Activated T-helper 1 cell treated with anti-CD3 and anti-CD28 coated beads, Interleukin-2, amount 50 U/mL, for 16 hours (primary cell): ENCODE measurements at places on chromosomes 1 and 21.

GRCh38 chr1:34149501-34149900 lies 15.5 kb downstream of the CSMD2 start:
- DNase-seq, result no peak

- no peak for DNase-seq
Measured at GRCh38 chr1:100719490-100719889, at the start of gene VCAM1. VCAM1 (plus strand) TSS chr1:100719742; CDS start chr1:100719861, 119 bp downstream.

DNA sequence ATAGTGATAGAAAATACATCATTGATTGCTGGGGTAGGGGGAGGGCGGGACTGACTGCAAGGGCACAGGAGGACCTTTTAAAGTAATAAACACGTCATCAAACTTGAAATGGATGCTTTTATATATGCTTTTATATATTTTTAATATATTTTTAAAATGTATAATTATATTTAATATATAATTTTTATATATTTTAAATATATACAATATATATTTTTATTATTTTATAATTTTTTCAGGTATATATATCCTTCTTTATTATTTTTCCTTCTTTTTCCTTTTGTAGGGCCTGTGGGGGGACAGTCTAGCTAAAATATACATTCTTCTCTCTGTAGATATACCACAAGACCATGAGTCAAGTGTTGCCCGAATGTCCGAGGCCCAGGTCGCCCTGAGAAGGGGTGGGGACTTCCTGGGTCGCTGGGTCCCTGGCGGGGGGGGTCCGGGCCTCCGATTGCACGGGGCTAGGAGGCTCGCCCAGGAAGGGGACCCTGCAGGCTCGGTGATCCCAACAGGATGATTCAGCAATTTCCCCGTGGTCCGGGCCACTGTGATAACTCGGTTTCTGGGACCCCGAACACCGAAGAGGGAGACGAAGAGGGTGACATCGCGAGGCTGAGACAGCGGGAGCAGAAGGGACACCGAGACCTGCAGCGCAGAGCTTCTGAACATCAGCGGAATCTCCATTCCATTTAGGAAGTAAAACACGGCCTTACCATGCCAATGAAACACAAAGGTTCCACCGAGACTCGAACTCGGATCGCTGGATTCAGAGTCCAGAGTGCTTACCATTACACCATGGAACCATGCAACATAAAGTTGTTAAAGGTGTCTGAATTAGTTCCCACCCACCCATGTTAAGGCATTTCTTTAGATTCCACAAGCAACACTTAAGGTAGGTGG lies 112.5 kb upstream of the NBPF11 start:
- DNase-seq, result no peak

DNA sequence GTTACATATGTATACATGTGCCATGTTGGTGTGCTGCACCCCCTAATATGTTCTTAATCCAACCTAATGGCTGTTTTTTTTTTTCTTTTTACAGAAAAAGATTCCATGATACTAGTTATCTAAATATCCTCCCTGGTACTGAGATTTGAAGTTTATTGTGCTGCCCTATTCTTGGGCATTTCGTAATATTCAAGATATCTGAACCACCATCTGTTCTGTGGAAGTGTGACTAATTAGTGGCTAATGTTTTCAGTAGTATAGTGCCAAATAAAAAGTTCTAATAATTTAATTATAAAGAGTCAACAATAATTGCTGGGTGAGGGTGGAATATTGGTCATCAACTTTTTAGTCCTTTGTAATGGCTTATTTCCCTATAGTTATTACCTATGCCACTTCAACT lies 217.5 kb downstream of the GABPA start:
- no peak for DNase-seq

DNA sequence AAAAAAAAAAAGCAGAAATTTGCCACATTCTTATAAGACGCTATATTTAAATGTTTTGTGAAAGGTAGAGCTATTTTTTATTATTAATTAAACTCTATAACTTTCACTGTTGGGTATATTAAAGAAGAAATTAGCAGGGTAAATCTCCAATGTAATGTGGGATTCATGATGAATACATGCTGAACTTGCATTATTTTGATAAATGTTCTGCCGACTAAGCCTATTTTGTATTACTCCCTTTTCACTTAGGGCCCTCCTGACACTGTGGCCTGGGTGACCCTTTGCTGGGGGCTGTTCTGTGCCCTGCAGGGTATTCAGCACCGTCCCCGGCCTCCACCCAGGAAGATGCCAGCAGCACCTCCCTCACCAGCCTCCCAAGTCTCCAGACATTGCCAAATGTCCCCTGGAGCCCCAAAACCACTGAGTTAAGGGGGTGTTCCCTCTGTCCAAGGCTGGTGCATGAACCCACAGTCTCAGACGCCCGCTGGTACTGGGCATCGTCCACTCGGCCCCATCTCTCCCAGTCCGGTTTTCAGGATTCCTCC lies 22.5 kb downstream of the RSPH1 start:
- DNase-seq, result no peak
